Fibroblast of skin of left quadriceps (primary cell): ENCODE measurements at places on chromosomes 4 and X.

DNA sequence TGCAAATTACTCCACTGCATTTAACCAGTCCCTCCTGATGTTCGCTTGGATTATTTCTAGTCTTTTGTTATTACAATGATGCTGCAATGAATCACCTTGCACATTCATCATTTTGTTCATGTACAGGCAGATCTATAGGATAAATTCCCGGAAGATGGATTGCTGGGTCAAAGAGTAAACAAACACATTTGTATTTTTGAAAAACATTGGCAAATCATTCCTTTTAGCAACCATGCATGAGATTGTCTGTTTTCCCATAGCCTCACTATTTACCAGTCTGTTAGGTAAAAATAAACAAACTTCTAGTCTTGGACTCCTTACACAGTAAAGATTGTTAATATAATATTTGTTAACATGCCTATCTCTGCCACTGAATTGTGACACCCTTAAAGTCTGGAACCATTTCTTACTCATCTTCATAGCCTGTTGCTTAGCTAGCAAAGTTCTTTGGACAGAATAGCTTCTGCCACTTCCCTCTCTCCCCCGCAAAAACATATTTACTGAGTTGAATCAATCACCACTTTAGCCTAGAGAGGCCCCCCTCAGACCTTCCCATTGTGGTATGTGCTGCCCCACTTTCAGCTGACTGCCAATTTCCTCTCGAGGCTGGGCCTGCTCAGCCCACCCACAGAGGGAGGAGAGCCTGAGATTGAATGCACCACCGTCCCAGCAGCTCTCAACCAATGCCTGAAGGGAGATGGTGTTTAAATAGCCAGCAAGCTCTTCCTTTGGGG, 108.4 kb upstream of the ATXN3L start:
- peak; percentile 84 for DNase-seq

GRCh38 chr4:155539746-155540145, 126.9 kb upstream of the GUCY1A1 start:
- no peak for DNase-seq

- DNase-seq = no peak
These were observed 309.4 kb downstream of the PPP3CA start for GRCh38 chr4:101037938-101038413.

DNA sequence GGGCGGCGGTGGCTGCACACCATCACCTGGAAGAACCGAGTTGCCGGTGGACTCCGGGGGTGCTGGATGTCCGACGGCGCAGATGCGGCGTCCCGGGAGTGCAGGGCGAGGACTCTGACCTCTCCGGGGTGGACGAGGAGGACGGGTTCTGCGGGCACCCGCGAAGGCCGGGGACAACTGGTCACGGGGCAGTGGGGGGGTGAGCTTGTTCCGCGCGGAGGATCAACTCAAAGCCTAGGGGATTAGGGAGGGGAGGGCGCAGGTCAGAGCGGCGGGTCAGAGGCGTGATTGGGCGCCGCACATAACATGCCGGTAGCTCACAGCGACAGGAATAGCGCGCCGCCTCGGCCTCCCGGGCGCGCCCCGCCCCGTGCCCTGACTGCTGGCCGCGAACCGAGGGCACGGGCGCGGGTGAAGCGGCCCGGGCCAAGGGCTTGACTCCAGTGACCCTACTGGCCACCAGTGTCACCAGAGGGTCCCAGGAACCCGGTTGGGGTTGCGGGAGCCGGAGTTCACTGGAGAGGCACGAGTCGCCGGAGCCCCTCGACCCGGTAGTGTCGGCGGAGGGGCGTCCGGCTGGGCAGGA, at the start of gene KLHL34:
TSS of gene KLHL34 (minus strand) at position 179 of the 586 bp plus-strand sequence. CDS start 542 bp downstream, outside the sequence.
- no peak for DNase-seq

DNA sequence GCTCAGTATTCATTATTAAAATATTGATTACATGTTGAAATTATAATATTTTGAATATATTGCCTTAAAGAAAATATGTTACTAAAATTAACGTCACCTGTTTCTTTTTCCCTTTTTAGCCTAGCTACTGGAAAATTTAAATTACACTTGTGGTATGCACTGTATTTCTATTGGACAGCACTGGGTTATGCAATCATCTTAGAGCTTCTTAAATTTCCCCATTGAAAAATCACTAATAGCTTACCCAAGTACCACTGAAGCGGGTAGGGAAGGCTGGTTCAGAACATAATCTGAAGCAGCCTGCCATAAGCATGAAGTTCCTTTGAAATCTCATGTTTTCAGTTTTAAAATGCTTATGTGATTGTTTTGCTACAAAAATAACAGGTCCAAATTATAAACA, 49.5 kb upstream of the TFDP3 start:
- no peak for DNase-seq

GRCh38 chr4:101019941-101020401, 327.4 kb downstream of the PPP3CA start:
- no peak for DNase-seq

GRCh38 chr4:8738471-8738931, 133.1 kb downstream of the HMX1 start:
- no peak for DNase-seq

GRCh38 chrX:701673-702072, 71.1 kb downstream of the SHOX start:
- no peak for DNase-seq
